Mesothelial cell of epicardium (in vitro differentiated cells): ENCODE measurements at places on chromosomes 2 and 18. TPM values are rescaled to one million over a fixed set of nuclear protein-coding genes. Genes with fewer than 3 reads are reported as not detected.

DNA sequence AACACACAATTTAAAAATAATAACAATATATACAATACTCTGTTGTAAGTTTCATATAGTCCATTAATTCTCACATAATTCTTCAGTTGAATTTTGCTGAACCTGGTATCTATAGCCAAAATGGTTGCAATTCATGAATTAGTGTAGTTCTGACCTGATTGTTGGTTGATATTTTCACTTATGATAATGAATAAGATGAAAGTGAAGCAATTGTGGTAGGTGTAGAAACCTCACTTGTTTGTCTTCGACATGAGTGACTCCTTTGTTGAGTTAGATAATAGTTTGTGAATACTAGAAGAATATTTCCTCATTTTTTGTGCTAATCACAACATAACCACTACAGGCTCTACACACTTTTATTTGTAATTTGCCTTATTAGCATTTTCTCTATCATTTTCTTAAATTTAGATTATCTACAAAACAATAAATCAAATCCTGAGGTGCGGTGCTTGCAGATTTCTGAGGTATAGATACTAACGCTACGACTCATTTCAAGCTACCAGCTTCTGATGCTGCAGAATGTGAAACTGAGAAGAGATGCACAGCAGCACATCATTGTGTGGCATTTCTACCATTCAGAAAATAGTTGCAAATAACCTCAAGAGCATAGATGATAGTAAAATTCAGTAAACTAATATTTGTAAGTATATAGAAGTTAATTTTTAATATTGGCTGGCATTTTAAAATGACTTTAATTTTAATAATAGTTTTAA is 117.9 kb downstream of the KCNH7 start:
- no peak for DNase-seq

PID1 gene
- 2.0 to 2.4 TPM (median 2.1 TPM) in 3 replicates for total RNA-seq

KLHL14 gene
- 0.04 to 0.11 TPM (median 0.09 TPM) in 3 replicates for total RNA-seq

DNA sequence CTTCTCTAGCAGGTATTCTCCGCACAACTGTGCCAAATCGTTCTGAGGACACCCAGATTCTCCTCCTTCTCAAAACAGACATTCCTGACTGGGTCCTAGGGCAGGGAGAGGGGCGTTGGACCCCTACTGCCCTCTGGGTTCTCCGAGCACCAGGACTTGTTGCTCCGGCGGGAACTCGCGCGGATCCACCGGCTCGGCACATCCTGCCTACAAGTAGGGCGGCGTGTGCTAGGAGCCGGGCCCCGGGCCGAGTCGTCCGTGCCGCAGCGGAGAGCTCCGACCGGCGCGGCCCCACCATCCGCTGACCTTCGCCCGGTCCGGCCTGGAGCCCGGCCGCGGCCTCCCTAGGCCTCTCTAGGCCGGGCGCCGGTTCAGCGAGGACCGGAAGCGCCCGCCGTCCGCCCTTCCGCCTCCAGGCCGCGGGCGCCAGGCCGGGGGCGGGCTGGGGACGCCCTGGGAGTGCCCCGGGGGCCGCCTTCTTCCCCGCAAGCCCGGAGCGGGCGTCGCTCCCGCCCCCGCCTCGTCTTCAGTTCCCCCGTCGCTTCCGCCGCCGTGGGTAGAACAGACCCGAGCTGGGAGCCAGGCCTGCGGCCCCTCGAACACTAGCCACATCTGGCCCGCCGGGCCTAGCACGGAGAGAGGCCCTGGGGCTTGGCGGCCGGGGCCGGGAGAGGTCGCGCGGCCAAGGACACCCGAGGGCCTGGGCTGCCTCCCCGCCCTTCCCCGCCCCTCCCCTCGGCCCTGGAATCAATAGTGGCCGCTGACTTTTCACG is 7.6 kb upstream of the ONECUT2 start:
- DNase-seq, result no peak

DNA sequence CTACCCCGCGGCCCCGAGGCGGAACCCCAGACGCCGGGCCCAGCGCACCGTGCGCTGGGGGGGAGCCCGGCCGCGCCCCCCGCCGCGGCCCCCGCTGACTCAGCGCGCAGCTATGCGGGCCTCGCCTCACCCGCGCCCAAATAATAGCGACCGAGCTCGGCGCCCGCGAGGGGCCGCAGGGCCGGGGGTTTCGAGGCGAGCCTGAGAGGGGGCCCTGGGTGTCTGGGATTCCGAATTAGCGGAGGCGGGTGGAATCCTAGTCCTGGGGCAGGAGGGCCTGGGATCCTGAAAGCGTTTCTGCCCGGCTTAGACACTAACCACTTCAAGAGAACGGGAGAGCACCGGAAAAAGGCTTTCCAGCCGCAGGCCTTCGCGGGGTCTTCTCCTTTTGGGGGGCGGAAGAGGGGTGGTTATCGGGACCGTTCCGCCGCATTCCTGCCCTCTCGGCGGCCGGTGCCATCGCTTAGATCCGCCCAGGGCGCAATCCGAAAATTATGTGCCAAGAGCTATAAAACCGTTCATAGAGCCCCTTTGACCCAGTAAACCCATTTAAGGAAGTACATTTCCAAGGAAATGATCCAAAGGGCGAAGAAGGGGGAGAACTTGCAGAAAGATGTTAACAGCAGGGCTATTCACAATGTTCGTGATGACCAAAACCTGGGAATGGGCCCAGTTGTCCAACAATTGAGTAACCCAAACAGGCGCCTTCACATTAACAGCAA is 681 bp upstream of the ROCK2 start:
- peak; percentile 55 for DNase-seq

COLEC12 gene
- 68.7 to 70.5 TPM (median 70.0 TPM) in 3 replicates for total RNA-seq

DNA sequence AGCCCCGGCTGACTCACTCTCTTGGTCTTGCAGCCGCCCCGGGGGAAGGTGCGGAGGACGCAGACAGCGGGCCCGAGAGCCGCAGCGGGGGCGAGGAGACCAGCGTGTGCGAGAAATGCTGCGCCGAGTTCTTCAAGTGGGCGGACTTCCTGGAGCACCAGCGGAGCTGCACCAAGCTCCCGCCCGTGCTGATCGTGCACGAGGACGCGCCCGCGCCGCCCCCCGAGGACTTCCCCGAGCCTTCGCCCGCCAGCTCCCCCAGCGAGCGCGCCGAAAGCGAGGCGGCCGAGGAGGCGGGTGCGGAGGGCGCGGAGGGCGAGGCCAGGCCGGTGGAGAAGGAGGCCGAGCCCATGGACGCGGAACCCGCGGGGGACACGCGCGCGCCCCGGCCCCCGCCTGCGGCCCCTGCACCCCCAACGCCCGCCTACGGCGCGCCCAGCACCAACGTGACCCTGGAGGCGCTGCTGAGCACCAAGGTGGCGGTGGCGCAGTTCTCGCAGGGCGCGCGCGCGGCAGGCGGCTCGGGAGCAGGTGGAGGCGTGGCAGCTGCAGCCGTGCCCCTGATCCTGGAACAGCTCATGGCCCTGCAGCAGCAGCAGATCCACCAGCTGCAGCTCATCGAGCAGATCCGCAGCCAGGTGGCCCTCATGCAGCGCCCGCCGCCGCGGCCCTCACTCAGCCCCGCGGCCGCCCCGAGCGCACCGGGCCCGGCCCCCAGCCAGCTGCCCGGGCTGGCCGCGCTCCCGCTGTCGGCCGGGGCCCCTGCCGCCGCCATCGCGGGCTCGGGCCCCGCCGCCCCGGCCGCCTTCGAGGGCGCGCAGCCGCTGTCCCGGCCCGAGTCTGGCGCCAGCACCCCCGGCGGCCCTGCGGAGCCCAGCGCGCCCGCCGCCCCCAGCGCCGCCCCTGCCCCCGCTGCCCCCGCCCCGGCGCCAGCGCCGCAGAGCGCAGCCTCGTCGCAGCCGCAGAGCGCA is 12.7 kb downstream of the SALL3 start:
- no peak for DNase-seq

DNA sequence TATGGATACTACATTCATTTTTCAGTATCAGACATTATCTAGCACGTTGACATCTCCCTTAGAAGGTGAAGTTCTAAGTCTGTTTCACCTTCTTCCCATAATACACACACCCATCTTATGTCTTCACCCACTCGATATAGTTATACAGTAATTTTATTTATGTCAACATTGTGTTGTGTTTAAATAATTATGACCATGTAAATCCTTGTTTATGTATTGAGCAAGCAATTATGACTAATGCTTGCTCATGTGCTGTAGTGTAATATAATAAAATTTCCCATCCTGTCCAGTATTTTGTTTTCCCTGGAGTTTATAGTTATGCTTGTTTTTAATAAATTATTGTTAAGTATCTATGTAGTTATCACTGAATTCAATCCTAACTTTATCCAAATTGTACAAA is 163.2 kb downstream of the MTX2 start:
- no peak for DNase-seq

DNA sequence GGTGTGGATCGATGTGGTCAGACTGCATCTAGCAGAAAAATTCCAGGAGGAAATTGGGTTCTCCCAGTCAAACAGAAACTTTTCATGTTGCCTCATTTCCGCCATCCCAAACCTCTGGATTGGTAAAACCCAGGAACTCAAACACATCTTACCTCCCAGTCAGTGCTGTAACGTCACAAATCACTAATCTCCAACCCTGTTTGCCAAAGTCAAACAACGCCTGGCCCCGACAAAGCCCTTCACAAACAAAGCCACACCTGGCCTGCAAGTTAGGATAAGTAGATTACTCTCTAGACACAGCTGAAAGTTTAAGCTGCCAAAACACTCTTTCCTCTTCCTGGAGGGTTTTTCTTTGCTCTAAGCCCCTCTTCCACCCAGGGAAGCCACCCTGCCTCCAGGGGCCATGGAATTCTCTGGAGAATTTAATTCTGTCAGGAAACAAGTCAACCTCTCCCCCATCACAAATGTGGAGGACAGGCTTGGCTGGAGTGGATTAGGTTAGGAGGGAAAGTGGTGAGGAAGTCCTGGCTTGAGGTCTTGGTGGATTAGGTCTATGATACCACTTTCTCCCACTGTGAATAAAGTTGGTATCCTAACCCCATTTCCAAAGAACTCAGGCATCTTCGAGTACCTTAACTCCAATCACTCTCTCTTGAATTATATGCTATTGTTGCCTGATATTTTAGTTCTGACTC is 86.7 kb downstream of the LYPD6B start:
- DNase-seq, result no peak

- no peak for DNase-seq
Measured at GRCh38 chr2:68190991-68191731, 33.5 kb downstream of the PNO1 start.

GRCh38 chr18:58180738-58181353 is 136.8 kb downstream of the NEDD4L start:
- peak; percentile 69 for DNase-seq
